ENCODE measurements at places on chromosomes 2 and 18.
A peak's percentile ranks its signal among the peaks of the same experiment; 100 is the strongest.

DNA sequence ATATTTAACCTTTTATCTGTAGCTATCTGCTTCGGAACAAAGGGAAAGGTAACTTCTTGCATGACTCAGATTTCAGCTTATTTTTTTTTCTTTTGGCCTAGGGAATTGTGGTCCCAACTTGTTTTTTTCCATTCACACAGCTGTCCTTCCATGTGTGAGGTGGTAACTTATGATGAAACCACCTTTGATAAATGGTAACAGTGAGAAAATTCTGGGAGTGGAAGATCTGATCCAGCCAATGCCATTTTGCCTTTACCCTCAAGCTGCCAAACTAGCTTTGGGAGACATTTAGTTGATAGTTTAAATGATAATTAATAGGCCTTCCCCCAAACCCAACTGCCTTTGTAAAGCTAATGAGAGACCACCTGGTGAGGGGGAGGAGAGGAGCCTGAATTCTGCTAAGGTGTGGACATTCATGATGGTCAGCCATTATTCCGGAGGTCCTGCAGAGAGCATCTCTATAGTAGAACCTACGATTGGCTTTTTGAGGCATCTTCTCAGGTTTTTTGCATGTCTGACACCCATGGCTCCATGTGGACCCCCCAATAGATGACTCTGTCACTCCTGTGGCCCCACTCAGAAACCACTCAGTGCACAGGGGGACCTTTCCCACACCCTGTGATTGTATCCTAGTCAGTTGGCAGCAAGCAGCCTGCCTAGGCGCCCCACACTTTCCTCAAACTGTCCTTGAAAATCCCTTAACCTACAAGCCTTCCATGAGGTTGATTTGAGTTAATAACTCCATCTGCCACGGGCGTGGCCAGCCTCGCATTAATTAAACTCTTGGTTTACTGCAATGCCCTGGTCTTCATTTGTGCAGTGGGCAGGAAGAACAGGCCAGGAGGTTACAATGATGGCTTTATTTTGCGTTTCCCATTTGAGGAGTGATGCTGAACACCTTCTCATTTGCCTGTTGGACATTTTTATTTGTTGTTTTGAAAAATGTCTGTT, 263.5 kb upstream of the PXDN start:
- no peak for DNase-seq

GRCh38 chr2:43049836-43050801, 176.3 kb downstream of the ZFP36L2 start:
- DNase-seq, result peak; percentile 16

DNA sequence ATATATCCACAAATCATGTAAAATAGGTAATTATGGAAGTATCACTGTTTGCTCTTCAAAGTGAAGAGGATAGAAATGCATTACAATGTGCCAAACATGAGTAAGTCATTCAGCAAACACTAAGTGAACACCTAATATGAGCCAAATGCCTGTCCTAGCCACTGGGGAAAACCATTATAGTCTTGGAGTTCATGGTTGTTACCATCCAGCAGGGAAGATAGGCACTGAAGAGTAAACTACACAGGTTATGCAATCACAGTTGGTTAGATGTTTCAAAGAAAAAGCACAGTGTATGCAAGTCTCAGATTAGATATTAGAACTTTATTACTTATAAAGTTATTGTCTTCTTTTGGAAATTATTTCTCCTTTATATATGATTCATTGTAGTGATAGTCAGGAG, 3.9 kb upstream of the SERPINB2 start:
- no peak for DNase-seq

GRCh38 chr18:45386041-45386655, 229.1 kb upstream of the SLC14A2 start:
- no peak for DNase-seq

- peak; percentile 76 for DNase-seq
These were observed 56.9 kb upstream of the CCDC141 start for GRCh38 chr2:179106676-179107428.

DNA sequence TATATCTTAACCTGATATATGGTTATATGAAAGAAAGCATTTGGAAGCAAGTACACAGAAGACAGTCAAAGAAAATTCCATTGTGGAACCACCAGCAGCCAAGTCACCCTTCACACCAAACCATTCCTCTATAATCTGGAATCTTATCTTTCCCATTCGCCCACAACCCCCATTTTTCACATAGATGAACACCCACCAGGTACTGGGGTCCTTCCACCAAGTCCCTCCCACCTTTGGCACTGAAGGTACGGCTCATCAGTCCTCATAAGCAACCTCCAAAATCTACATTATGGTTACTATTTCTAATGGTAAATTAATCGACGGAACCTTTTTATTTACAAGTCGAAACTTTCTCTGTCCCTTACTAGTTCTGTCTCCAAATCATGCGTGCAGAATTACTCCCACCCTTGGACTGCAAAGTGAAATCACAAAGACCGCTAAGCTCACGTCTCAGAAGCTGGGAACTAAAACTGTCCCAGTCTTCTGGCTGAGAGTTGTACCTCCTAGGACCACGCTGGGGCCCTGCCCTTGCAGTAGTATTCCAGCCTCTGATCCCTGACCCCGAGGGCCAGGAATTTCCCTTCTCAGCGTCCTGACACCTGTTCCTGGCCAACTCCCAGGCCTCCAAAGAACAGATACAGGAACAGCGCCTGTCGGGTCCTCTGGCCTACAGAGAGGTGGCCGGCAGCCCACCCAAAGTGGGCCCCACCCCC, 702 bp downstream of the OLA1 start:
- DNase-seq, result peak; percentile 5

- DNase-seq, result no peak
These were observed 1.3 kb upstream of the CHRNA1 start for GRCh38 chr2:174765576-174765975.

GRCh38 chr2:131105950-131106801, 1.0 kb downstream of the PLEKHB2 start:
- peak; percentile 69 for DNase-seq

DNA sequence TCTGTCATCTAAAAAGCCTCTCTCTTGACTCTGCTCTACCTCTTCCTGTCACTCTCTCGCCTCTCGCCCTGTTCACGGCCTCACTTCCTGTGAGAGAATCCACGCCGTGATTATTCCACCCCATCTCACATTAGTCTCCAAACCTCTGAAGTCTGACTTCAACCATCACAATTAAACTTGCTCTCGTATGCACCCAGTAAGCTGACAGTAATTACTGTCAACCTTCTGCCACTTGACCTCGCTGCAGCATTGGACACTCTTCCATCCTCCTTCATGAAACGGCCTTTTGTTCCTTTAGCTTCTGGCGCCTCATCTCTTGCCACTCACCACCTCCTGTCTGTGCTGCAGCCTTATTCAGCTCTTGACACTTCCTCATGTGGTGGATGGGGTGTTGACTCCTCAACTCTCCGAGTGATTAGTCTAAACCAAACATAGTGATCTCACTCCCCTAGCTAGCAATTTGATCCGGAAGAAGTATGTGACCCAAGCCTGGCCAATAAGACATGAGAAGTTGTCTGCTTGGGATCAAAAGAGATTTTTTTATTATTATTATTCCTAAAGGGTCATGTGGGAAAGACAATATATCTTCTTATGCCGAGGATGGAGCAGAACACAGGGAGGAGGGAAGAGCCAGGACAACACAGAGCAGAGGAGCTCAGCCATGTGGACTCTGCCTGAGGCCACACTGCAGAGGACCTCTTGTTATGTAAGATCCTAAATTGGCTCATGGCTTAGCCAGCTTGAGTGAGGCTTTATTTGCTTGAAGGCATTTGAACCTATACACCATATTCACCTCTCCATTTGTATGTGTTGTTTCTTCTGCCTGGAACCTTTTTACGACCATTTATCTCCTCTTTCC, 38.4 kb upstream of the MYO1B start:
- no peak for DNase-seq

DNA sequence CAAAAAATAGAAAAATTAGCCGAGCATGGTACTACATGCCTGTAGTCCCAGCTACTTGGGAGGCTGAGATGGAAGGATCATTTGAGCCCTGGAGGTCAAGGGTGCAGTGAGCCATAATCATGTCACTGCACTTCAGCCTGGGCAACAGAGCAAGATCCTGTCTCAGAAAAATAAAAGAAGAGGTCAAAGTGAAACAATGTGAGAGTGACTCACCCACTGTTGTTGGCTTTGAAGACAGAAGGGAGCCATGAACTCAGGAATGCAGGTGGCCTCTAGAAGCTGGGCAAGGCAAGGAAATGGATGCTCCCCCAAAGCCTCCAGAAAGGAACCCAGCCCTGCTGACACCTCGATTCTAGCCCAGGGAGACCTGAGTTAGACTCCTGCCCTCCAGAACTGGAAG, 3.7 kb upstream of the TMEM214 start:
- no peak for DNase-seq

DNA sequence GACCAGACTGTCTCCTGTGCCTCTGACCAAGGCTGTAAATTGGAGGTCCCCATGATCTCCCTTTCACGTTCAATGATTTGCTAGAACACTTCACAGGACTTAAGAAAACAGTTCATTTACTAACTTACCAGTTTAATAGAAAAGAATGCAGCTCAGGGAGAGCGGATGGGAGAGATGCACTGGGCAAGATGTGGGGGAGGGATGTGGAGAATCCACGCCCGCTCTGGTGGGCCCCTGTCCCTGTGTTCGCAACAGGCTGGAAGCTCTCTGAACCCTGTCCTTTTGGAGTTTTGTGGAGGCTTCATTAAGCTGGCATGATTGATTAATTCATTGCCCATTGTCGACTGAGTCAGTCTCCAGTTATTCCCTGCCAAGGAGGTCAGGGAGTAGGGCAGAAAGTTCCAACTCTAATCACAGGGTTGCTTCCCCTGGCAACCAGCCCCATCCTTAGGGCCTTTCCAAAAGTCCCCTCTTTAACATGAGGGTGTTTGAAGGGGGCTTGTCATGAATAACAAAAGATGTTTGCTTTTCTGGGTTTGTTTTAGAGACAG, 257.1 kb downstream of the ACKR3 start:
- no peak for DNase-seq

DNA sequence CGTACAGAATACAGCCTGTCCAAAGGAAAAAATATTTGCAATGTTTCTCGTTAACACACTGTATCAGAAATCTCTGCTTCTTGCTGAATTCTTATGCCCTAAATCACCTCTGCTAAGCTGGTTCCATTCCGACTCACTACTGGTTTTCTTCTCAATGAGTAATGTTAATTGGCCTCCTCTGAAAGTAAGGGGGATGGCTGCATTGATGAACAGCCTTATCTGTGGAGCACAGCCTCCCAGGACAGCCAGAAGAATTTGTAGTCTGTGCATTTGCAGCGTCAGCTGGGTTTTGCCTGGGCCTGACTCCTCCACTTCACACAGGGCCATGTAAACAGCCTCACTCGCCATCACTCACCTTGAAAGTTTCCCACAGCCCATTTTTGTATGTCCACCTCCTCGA, 127.7 kb downstream of the RNF152 start:
- no peak for DNase-seq

DNA sequence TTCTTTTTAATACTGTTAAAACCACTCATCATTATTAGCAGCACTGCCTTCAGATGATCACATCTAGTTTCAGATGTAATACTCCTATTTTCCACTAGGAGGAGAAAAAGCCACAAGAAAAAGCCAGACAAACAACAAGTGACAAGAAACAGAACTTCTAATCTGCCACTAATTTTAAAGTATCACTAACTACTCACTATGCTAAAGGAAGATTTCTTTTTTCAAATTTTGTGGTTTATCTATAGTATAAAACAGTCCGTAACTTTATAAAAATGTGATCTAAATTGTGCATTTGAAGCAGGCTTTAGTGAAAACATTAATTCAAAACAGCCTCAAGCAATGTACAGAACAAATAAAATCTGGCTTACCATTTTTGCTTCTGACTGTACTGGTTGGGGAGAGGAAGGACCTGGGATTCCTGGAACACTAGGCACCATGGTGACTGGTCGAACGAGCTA, 56.8 kb downstream of the ATF2 start:
- DNase-seq, result no peak

DNA sequence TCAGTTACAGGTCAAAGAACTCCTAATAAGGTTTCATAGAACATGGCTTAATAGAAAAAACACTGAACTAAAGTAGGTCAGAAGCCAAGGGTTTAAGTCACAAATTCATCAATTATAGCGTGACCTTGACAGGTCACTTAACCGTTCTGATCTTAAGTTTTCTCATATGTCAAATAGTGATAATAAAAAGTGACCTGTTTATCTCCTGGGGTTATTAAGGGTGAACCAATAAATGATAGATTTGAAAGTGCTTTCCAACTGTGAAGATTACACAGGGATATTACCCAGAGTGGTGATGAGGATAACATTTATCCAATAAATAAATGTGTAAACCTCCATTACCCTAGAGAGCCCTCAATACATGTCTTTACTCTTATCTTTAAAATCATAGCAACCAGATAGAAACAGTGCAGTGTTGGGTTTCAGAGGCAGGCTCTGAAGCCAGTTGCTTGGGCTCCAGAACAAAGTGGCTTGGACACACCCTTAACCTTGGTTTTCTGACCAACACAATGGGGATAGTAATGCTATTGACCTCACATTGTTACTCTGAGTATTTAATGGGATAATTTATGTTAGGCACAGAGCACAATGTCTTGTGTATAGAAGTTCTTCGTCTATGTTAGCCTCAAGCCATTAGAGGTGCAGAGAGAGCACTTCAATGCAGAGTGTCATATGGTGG, 48.6 kb downstream of the KLHL14 start:
- DNase-seq, result no peak

GRCh38 chr18:79802298-79802697, 4.6 kb downstream of the KCNG2 start:
- no peak for DNase-seq

DNA sequence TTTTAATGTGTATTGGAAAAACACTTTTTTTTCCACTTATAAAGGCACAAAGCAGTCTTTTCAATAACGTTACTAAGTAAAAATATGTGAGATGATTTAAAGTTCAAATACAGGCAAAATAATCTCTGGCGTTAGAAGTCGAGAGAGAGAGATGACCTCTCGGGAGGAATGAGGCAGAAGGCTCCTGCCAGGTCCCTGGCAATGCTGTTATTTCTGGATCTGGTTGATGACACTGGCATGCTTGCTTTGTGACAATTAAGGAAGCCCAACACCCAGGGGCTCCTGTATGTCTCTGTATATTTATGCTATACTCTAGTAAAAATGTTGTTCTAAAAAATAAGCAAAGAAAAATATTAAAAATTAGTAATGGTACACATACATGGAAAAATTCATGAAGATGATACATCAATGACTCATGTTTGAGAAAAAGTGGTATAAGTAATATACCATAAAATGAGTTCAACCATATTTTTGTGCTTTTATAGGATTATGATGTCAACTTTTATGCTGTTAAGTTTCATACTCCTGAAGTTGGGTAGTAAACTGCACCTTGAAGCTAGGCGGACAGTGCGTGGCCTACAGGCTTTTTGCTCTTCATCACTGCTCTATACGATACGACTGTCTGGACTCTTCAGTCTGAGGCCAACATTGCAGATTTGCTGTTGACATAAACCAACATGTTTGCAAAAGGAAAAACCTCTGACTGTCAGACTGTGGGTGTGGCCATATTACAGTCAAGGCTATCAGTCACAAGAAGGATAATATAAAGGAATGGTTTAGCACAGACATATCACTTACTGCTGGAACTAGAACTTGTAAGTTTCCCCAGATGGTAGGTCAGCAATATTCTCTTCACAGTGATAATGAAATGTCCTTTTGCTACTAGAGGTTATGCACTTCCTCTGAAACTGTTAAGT, 19.8 kb downstream of the VPS4B start:
- no peak for DNase-seq

GRCh38 chr2:36482576-36483214, 115.3 kb downstream of the FEZ2 start:
- no peak for DNase-seq

GRCh38 chr2:198890490-198890889, 567.2 kb downstream of the SATB2 start:
- DNase-seq, result no peak

GRCh38 chr18:11147962-11148679, 1.2 kb downstream of the PIEZO2 start:
- no peak for DNase-seq
